Brain pericyte (primary cell): ENCODE measurements at places on chromosomes 12 and 14.

DNA sequence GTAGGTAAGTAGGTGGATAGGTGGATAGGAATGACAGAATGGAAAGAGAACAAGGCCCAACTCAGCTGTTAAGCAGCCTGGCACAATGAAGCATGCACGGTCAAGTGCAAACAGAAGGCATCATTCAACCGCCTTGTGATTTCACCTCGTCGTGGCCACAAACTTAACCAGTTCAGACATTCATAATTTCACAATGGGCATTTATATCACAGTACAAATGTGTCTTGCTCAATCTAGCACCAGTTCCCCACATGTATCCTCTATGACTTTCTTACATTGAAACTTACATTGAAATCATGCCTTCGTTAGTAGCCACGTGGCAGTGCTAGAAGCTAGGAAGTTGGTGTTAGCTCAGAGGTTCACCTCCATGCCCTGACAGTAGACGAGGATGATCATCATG is 207.5 kb downstream of the ETV6 start:
- no peak for DNase-seq

DNA sequence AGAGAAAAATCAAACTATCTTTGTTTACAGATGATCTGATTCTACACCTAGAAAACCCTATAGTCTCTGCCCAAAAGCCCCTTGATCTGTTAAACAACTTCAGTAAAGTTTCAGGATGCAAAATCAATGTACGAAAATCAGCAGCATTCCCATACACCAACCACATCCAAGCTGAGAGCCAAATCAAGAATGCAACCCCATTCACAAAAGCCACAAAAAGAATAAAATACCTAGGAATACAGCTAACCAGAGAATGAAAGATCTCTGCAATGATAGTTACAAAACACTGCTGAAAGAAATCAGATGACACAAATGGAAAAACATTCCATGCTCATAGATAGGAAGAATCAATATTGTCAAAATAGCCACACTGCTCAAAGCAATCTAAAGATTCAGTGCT is 265.7 kb downstream of the AEBP2 start:
- no peak for DNase-seq

- no peak for DNase-seq
Observed at GRCh38 chr12:50242751-50243191, 40.5 kb downstream of the LIMA1 start.

- DNase-seq: no peak
Observed at GRCh38 chr12:119964123-119964522, 24.9 kb upstream of the BICDL1 start.

GRCh38 chr12:17763366-17763765 is 326.6 kb downstream of the RERGL start:
- no peak for DNase-seq

DNA sequence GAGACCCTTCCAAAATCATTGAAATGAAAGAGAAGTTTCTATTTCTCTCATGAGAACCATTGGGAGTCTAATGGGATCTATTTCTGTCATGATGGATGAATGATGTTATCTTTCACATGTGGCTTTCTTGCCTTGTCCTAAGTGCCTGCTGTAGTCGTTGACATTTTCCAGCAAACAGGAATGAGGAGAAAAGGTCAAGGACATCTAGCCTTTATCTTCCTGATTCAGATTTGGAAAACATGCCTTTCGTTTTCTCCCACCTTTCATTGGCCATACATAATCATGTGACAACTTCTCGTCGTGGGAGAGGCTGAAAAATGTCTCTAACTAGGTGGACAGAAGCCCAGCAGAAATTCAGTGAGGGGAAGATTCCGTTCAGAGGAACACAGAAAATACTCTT is 94.5 kb downstream of the PCNX1 start:
- DNase-seq: no peak
